ENCODE measurements at places on chromosomes 6 and 20.

DNA sequence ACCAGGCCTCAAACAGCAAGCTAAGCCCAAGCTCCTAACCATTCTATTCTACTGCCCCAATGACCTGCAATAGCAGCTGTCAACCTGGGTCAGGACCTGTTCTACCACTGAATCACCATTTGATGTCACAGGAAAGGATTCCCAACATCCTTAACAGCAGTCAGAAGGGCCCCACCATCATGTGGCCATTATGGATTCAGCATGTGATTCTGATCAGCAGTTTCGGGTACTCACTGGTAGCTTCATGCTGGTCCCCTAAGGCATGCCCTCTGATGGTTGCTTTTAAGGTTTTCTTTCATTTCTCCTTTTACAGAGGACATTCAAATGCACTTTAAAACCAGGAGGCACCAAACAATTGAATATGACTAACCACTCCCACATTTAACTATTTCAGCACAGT is 37.3 kb upstream of the MAP7 start:
- DNase-seq = no peak

DNA sequence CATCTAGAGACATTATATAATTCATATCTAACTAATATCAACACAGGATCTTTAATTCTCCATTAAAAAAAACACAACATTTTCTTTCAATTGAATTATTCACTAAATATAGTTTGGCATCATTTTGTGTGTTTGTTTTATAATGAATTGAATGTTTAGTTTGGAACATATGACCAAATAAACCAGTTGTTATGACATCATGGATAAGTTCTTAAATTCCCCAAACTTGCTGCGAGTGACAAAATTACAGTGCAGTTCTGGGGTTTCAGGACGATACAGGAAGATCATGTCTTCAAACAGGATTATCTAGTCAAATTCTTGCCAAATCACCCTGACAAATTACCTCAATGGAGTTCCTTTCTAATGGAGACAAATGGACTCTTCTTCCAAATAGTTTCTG is 473.6 kb downstream of the EPM2A start:
- no peak for DNase-seq

- DNase-seq = no peak
Observed at GRCh38 chr6:77180326-77180725, 283.0 kb downstream of the HTR1B start.

GRCh38 chr6:14986370-14986769 is 259.5 kb upstream of the JARID2 start:
- DNase-seq = peak; percentile 22
